Glutamatergic neuron (in vitro differentiated cells): ENCODE measurements at places on chromosomes 4 and X. TPM values are rescaled to one million over a fixed set of nuclear protein-coding genes. Genes with fewer than 3 reads are reported as not detected.

FREM3 gene
- not detected for total RNA-seq

TLL1 gene
- 0.15 TPM for total RNA-seq

SYP gene
- 291 TPM for total RNA-seq

DCAF4L1 gene
- total RNA-seq = 0.17 TPM

GAGE13 gene
- not detected for total RNA-seq

UGT8 gene
- 0.98 TPM for total RNA-seq

SLC9B1 gene
- 3.1 TPM for total RNA-seq

ODAPH gene
- total RNA-seq = not detected

CABS1 gene
- not detected for total RNA-seq

TMEM156 gene
- total RNA-seq = not detected

LIMCH1 gene
- total RNA-seq = 22.5 TPM

AFF2 gene
- total RNA-seq = 12.2 TPM
